ENCODE measurements at places on chromosomes 6 and 20. TPM values are rescaled to one million over a fixed set of nuclear protein-coding genes. Genes with fewer than 3 reads are reported as not detected.

The RIPPLY2 gene
- 15.8 TPM for total RNA-seq

The ADGB gene
- not detected for total RNA-seq

The RNASET2 gene
- total RNA-seq, result 41.7 TPM

The DEFB132 gene
- total RNA-seq, result not detected

The TRAPPC3L gene
- not detected for total RNA-seq

The MCCD1 gene
- total RNA-seq, result not detected

The CDH26 gene
- 2.7 TPM for total RNA-seq

The PRDM13 gene
- not detected for total RNA-seq

The LGSN gene
- not detected for total RNA-seq

The THBD gene
- 1.6 TPM for total RNA-seq

The SPATA25 gene
- total RNA-seq, result 2.6 TPM

The RSPH4A gene
- total RNA-seq, result 0.82 TPM

DNA sequence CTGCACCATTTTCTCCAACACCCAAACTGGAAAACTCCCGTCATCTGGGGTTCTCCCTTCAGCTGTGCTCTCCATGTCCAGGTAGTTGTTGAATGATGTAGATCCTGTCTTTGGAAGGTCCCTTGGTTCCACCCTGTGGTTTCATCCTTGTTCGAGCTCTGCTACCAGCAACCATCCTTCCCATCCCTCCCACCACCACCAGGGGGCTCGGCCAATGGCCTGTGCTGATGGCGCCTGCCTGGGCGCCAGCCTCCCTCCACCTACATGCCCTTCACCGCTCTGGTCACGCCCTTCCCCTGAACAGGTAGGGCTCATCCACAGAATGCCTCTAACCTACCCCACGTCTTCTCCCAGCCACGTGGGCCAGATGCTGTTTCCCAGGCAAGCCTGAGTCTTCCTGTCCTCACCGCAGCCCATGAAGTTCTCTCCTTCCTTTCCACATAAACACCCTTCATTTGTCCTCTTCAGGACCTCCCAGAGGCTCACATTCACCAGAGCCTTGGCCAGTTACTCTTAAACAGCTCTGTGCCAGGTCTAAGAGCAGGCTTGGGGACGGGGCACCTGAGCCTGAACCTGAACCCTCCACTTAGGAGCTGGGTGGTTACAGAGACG lies 75.1 kb upstream of the DUSP22 start:
- DNase-seq, result no peak

DNA sequence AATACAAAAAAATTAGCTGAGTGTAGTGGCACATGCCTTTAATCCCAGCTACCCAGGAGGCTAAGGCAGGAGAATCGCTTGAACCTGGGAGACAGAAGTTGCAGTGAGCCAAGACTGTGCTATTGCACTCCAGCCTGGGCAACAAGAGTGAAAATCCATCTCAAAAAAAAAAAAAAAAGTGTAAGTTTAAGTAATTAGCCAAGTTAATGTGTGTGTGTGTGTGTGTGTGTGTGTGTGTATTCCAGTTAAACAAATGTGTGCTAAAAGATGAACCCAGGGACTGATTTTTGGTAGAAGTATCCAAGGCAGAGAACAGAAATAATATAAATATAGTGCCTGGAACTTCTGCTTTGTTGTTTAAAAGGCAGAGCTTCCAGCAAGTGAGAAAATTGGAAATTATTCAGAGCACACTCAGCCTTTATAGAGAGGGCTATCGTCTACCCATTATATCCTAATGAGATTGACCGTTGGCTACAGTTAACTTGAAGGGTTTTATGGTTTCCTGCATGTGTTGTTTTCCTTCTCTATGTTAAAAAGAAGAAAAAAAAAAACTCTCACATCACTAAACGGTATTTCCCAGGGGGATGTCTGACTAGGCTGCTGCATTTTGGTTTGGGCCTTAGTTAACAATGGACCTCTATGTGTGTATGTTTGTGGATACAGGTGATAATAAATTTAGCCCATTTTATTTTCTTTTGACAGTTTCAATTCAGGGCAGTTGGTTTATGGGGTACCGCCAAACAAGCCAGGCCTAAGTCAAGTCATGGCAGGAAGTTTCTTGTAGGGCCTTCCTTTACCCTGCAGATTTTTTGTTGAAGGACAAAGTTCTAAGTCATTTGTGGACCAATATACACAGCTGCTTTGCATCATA lies 9.8 kb downstream of the SOX4 start:
- DNase-seq, result no peak

DNA sequence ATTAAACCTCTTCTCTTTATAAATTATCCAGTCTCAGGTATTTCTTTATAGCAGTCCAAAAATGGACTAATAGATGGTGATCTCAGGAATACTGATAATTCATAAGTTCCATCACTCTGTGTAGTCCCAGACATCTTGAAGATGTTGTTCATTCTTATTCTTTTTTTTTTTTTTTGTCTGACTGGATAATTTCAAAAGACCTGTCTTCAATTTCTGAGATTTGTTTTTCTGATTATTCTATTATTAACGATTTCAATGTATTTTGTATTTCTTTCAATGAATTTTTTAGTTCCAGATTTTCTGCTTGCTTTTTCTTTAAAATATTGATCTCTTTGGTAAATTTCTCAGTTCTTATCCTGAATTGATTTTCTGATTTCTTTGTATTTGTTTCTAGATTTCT lies 29.7 kb upstream of the ZNF337 start:
- no peak for DNase-seq

GRCh38 chr6:27205375-27206278 lies 41.9 kb upstream of the PRSS16 start:
- DNase-seq, result no peak

DNA sequence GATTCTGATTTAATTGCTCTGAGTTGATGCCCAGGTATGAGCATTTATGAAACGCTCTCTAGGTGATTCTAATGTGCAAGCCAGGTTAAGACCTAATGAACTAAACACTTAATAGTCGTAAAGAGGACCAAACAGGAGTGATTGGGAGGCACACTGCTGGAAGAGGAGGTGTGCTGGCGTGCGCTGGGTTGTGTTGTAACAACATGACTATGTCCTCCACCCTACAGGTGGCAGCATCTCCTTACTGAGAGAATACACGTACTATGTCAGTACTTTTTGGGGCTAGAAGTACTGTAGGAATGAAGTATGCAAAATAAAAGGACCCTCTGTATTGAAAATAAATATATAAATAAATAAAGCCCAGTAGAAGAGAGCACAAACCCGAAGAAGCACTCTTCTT lies 11.9 kb downstream of the C6orf89 start:
- DNase-seq, result no peak

GRCh38 chr6:13560651-13561044 lies 13.8 kb upstream of the SIRT5 start:
- DNase-seq, result no peak

DNA sequence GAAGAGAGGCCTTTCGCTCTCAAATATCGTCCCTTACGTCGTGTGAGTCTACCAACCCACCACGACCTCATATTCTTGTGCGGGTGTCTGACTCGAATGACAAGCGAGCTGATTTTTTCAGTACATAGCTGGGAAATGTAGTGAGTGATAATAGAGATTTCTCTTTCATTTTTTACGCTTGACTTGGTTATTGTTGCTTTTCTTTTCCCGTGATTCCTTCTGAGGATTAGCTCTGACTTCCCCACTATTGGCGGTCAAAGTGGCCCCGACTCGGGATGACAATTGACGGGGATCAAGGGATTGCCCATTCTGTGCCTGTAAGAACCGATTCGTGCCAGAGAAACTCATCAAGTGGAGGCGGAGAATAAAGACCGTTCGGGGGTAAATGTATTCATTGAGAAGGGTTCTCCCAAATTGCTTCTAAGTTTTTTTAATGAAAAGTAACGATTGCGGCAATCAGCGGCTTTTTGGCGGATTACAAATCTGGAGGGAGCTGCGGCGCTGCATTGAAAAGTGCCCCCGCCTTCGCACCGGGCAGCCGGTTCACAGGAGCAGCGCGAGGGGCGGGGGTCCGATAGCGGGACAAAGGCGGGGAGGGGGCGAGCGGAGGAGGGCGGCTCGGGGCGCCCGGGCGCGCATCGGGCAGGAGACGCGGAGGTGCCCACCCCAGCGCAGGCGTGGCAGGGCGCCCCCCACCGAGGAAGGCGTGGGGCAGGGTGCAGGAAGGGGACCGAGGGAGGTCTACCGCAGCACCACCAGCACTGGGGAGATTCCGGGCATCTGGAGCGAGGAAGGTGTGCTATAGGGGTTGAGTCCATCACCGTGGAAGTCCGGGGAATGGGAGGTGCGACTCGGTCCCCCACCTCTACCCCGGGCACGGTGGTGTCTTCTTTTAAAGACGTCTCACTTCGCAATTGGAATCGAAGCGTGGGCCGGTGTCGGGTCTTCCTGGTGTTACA lies 44.5 kb upstream of the OSTM1 start:
- DNase-seq, result no peak

GRCh38 chr6:31272836-31273626 lies 1.1 kb upstream of the HLA-C start:
- DNase-seq, result no peak

DNA sequence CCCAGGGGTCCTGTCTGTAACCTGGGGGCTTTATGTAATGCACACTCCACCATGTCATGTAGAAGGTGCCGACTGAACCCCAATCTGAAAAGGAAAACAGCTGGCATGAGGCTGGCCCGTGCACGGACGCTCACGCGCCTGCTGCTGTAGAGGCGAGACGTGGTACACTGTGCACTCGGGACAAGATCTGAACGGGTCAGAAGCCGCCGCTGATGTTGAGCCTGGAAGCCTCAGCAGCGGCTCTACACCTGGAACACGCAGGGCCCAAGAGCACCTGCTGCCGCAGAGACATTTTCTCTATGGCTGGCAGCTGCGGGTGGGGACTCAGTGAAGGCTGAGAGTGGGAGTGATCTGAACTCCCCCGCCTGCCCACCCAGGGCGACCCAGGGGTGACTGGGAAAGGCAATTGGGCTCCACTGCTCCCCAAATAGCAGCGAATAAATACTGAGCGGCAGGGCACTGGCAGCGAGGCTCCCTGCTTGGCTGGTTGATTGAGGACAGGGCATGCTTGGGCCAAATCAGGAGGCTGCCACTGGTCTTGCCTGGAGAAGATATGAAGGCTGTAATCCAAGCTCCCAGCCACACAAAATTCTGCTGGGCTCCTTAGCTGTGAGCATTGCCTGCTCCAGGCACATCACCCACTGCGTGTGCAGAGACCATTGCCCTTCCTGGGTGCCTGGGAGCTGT lies 2.5 kb upstream of the OGFR start:
- DNase-seq, result no peak

GRCh38 chr20:15235471-15236198 lies 898.2 kb upstream of the FLRT3 start:
- DNase-seq, result no peak

DNA sequence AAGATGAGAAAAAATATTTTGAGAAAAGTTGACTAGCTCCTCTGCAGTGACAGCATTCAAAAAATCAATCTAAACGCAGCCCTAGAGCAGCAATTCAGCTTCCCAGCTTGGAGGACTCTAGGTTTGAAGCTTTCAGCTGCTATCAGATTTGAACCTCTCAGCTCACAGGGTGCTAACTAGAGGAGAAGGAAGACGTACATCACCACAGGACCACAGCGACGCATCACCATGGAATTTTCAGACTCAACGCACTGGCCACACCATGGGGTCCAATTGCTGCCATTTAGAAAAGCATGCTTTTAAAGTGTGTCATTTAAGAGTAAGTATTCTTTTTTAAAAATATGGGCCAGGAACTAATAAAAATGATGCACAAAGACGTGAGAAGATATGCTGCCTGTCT lies 45.0 kb upstream of the FUCA2 start:
- DNase-seq, result no peak

DNA sequence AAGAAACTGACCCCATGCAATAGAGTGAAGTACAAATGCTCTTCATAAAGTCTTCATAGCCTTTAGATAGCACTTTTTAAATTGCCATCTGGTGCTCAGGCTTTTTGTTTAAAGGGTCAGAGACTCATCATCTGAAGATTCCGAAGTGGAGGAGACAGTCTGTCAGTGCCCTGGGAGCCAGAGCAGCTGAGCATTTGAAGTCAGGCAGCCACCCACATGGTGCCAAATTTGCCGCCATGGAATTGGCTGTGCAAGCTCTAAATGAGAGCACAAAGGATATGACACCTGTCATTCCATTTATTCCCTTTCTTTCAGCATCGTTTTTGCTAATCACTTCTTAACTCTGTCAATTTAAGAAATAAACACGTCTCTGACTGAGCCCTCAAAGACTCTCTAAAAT lies 32.8 kb upstream of the CEP162 start:
- DNase-seq, result no peak

DNA sequence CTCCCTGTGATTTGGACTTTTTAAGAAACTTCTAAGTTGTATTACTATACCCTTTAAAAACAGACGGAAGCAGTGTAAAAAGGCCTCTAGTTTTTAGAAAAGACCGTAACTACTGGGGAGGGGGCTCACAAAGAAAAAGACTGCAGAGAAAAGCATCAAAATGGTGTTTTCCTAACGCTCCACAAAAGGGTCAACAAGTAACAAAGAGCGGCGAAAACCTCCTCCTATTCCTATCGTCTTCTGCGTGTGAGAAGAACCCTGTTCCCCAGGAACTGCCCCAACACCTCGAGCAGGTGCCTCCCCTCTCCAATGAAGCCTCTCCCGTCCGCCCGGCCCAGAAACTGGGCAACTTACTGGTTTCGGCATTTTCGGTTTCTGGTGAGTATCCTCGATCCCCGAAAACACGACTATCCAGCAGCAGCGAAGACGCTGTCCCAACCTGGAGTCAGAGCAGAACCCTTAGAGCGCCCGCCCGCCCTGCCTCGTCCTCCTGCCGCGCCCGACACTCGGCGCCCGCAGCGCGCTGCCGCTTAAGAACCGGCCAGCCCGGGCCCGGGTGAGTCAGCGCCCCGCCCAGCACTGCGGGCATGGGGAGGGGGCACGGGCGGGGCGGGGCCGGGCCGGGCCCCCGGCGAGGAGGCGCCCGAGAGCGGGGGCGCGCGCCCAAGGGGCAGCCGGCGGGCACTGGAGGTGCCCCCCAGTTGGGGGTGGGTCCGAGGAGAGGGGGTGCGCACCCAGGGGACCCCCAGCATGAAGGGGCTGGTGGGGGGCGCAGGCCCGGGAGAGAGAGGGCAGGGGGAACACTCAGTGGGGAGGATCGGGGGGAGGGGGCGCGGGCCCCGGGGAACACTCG lies 1.2 kb downstream of the EZR start:
- DNase-seq, result no peak

GRCh38 chr6:108771421-108771820 lies 76.8 kb upstream of the ARMC2 start:
- no peak for DNase-seq

- DNase-seq, result no peak
Observed at GRCh38 chr20:23320317-23320716, 30.3 kb upstream of the NXT1 start.

GRCh38 chr6:108791700-108792099 lies 56.5 kb upstream of the ARMC2 start:
- DNase-seq, result no peak

- no peak for DNase-seq
Observed at GRCh38 chr6:33707771-33708170, 3.7 kb downstream of the UQCC2 start.

DNA sequence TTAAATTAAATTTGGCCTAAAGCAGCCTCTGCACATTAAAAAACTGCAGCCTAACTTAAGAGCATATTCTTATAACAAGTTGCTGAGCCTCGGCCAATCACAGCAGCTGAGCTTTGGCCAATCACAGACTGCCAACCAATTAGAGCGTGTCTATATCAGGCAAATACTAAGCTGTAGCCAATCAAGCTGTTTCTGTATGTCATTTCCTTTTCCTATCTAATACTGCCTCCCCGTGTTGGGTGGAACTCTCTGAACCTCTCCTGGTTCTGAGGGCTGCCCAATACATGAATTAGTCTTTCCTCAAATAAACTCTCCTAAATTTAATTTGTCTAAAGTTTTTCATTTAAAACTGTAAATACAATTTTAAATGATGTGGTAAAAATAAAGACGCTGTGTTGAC lies 3.9 kb upstream of the TMEM244 start:
- DNase-seq, result no peak

- DNase-seq, result no peak
Observed at GRCh38 chr6:77368660-77369313, 94.5 kb downstream of the HTR1B start.

Measured in dorsolateral prefrontal cortex (tissue), 122 donors.